ENCODE measurements at places on chromosomes 4 and X.

DNA sequence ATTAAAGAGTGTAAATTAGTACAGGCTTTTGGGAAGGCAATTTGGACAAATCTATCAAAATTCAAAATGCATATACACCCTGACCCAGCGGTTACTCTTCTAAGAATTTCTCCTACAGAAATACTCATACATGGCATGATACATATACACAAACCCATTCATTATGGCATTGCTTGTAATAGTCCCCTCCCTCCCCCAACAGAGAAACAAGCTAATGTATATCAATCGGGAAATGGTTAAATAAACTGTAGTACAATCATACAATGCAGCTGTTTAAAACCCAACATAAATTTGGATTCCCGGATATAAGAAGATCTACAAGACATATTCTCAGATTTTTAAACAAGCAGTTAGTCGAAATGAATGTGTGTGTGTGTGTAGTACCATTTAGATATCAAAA, 808 bp downstream of the HUWE1 start:
- peak; percentile 19 for DNase-seq

GRCh38 chr4:170875868-170876267, 786.1 kb upstream of the AADAT start:
- no peak for DNase-seq

- DNase-seq = no peak
Measured at GRCh38 chr4:44961001-44961755, 234.8 kb upstream of the GNPDA2 start.

DNA sequence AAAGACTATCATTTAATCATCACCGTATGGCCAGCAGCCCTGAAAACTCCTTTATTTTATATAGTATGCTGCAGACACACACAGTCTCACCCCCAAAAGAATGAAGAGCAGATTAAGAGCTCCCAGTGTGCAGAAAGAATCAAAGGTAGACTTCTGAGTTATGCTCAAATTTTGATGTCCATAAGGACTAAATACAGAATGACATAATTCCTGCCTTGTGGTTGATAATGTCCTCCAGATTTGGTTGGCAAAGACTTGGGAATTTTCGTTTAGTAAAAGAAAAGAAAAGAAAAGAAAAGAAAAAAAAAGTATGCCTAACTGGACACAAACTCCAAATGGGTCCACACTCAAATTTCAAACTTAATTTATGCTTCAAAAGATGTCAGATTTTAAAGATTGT, 118.1 kb upstream of the PLAC1 start:
- no peak for DNase-seq

DNA sequence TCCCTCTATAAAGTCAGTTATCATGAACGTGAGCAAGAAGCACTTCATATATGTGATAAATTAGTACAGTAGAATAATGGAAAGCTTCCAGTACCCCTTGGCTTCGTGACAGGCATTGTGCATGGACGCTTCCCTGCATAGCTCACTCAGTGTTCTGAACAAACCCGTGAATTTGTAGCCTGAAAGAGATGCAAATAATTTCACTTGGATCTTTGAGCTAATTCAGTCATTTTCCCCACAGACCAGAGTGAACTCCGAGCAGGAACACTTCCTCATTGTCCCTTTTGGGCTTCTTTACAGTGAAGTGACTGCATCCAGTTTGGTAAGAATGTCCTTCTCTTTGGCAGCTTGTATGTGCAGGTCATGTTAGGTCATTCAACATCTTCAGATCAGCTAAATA, 50.1 kb downstream of the ADD1 start:
- DNase-seq = no peak

DNA sequence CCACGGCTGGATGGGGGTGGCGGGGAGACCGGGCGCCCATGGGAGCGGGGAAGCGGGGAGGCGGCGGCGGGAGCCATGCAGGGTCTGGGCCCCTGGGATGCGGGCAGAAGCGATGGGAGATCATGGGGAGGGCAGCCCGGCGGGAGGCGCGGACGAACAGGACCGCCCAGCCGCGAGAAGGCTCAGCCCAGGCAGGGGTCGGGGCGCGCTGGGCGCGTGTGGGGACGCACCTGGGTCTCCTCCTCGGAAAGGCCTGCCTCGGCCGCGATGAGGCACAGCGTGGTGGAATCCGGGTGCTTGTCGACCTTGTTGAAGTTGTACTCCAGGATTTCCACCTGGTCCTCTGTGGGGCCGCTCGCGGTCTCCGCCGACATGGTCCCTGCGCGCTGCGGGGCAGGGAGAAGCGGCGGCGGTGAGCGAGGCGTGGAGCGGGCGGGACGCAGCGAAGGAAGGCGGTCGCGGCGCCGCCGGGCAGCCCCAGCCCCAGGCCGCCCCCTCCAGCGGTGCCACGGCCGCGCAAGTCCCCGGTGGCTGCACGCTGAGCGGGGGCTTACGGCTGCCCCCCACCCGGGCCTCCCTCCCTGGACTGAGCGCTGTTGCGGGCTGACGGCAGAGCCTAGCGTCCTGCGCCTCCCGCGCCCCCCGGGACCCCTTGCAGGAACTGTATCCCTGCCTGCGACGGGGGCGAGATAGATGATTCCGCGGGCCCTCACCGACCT, 25.3 kb downstream of the HOPX start:
- no peak for DNase-seq

GRCh38 chr4:589219-589963, 13.3 kb upstream of the TMEM271 start:
- DNase-seq = no peak

- DNase-seq = no peak
Measured at GRCh38 chrX:129759576-129760061, 20.1 kb upstream of the SASH3 start.

DNA sequence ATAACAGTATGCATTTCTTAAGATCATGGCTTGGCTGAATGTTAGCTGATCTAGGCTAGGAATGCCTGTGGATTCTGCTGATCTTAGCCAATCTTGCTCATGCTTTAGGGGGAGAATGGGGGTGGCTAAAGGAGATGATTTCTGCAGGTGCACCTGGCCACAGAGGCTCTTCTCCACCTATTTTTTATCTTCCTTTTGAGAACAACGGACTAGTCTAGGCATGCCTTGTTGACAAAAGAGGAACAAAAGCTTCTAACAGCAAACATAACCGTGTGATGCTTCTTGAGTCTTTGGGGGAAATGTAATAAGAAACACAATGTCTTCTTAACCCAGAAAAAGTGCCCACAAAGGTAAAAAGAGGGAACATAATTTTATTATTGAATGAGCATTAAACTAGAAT, 743.5 kb downstream of the ARAP2 start:
- peak; percentile 76 for DNase-seq

DNA sequence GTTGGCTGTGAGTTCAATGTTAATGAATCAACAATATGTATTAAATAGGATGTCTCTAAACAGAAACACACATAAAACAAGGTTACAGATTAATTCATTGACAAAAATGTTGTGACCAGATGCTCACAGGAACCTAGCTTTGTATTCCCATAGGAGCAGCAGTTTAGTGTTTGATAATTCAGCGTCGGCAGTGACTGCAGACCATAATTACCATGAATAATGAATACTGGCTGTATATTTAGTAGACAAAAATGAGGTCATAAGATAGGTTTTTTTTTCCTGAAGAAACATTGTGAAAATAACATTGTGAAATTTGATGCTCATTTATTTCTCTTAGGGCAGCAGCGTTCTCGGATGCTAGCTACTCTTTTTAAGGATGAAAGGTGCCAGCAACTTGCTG, 27.8 kb downstream of the COPS4 start:
- DNase-seq = no peak

GRCh38 chr4:141913928-141914327, 277.5 kb downstream of the IL15 start:
- DNase-seq = no peak

DNA sequence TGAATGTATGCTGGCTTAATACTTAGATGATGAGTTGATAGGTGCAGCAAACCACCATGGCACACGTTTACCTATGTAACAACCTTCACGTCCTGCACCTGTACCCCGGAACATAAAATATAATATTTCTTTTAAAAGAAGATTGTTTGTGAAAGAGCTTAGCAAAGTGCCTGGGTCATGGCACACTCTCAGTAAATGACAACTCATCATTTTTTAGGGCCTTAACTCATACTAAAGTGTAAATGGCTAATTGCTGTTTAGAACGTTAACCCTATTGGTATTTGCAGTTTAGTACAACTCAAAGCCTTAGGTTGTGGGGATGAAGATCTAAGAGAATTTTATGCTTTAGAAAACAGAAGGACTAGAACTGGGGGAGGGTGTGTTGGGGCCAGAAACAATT, 67.7 kb downstream of the SEL1L3 start:
- DNase-seq = no peak

GRCh38 chrX:150211988-150212387, 151.1 kb upstream of the MAMLD1 start:
- DNase-seq = no peak

DNA sequence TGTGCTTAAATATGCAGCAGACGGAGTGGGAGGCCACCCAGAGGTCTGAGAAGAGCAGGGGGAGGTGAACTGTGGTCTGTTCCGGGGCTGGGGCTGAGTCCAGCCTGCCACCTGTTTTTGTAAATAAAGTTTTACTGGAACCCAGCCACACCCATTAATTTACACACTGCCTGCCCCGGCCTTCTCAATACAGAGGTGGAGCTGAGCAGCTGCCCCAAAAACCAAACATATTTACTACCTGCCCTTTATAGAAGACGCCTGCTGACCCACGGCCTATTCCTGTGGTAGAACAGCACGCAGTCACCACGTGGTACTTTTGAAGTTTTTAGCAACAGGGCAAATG, 45.9 kb downstream of the FGFRL1 start:
- DNase-seq = no peak

DNA sequence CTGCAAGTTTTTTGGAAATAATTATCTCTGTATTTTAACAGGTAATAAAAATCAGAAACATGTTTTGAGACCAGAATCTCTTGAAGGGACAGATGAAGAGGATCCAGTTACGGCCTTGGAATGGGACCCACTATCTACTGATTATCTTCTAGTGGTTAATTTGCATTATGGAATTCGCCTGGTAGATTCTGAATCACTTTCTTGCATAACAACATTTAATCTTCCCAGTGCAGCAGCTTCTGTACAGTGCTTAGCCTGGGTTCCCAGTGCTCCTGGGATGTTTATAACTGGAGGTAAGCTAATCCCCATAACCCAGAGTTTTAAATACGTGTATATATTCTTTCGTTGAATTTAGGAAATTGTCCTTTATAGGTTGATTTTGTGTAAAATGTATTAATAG, 59.4 kb downstream of the WDR17 start:
- DNase-seq = no peak

GRCh38 chrX:73847991-73848390, 285.0 kb downstream of the CHIC1 start:
- no peak for DNase-seq

- no peak for DNase-seq
Measured at GRCh38 chr4:17773135-17773698, 8.2 kb downstream of the FAM184B start.

DNA sequence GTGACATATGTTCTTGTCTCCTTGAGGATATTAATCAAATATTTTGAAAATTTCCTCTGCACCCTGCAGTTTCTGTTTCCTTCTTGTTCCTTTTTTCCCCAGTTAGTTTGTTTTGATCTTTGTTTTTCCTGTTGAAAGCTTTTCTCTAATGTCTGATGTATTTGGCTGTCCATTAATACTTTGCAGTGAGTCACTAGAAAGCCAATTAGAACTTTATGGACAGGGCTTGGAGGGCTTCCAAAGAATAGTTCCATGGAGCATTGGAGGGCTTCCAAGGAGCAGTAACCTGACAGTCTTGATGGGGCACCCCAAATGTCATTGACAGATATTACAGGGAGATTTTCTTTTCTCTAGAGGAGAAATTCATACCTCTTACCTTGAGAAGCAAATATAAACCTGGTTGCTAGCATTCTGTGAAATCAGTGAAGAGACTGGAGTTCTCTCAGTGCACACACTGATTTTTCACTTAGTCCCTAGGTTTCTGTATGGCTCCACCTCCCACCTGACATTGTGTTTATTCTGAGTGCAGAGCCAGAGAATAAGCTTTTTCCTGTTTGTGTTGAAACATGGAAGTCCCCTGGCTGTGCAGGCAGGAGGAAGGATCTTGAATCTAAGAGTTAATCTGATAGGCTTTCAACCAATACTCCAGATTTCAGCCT, 26.5 kb downstream of the SPARCL1 start:
- DNase-seq = no peak

DNA sequence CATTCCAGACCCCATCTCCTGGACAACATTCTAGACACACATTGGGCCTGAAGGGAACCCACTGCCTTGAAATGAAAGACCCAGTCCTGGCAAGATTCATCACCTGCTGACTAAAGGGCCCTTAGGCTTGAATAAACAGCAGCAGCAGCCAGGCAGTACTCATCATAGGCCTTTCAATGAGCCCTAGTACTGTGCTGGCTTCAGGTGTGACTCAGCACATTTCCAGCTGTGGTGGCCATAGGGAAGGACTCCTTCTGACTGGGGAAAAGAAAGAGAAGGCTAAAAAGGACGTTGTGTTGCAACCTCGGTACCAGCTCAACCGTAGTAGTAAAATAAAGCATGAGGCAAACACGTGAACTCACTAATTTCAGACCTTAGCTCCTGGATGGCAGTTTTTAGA, 344.0 kb downstream of the ACTRT1 start:
- DNase-seq = no peak

DNA sequence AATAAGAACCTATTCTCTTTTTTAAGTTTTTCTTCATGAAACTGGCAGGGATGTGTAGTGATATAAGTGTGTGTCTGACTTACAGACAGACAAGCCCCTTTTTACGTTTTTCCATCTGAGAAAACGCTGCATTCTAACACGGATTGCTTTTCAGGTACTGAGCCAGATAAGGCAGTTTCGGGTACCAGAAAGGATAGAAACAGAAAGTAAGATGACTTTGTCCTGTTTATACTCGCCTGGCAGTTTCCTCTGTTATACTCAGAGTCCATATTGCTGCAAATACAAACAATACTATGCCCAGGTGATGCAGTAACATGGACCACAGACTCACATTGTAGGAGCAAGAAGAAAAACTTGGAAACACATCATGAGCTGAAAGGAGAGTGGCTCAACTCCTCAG, 2320.6 kb upstream of the AGA start:
- no peak for DNase-seq

GRCh38 chr4:81919223-81919622, 447.5 kb upstream of the RASGEF1B start:
- DNase-seq = peak; percentile 54

DNA sequence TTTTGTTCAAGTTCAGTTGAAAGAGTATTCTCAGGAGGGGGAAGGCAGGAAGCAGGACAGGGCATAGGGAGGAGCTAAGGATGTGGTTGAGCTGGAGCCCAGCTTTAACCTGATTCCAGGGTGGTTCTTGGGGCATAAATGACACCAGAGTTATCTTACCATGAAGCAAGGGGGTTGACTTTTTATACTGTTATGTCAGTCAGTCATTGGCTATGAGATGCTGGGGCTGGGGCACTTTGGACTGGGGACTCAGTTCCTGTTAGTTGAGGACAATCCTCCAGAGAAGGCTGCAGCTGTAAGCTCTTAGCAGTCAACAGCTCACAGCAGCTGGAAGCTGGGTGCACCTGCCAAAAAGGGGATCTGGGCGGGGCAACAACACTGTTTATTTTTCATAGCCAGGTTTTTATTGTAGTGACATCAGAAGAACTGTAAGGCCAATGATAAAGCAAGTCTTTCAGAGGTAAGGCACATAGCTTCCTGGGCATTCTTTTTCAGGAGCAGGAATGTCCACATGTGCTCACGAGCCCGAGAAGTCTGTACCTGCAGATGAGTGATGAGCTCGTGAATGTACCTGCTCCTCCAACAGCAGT, 78.5 kb downstream of the MID1IP1 start:
- peak; percentile 73 for DNase-seq

Data from NCI-H146 (cell line).